CD4-positive, alpha-beta T cell treated with Interleukin-21 for 1 hour (primary cell): ENCODE measurements at places on chromosomes 2 and 18.

- peak; percentile 25 for DNase-seq
These were observed 41.7 kb upstream of the LDLRAD4 start for GRCh38 chr18:13176847-13177246.

- DNase-seq = no peak
These were observed 627.6 kb downstream of the CCDC85A start for GRCh38 chr2:56811401-56811800.

DNA sequence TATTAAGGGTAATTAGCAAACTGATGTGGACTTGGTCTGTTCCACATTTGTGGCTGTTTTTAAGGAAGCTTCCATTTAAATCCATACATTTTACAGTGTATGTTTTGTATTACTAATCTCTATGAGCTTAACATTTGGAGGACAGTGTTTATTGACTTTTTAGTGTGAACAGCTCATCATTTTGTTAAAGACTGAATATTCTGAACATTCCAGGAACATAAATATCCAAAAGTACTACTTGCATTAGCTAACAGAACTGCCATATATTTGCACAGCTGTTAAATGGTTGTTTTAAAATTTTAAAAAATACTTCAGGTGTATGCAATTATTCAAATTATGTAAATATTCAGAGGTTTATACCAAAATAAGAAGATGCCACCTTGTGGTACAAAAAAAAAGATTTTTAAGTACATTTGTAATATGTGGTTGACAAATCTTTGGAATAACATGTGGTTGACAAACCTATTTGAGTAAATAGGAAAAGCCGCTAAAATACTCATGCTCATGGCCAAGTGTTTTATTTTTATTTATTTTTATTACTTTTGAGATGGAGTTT is 439.7 kb upstream of the FANCL start:
- no peak for DNase-seq

DNA sequence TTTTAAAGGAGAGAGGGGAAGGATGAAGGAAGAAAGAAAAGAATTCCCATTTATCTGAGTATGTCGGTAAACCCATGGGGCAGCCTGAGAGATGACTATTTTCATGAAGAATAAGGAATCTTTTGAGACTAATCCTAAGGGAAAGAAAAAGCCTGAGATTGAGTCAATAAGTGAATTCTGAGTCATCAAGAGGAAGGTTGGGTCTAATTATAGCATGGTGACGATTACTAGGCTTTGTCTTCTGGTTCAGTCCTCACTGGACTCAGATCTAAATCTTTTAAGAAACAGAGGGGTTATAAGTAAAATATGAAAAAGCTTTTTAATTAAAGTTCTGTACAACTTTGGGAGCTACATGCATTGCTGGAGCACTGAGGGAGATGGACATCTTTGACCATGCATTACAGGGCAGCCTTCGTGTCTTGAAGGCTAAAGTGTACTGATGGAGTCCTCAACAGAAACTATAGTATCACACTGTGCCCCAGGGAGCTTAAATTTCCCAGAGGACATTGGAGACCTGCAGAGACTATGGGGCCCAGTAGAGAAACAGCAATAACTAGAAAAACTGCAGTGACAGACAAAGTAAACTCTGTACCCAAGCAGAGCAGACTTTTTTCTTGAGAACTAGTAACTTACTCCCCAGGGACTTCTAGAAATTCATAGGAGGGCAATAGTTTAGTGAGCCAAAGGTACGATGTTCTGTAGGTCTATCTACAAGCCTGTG is 260.9 kb downstream of the RAD51AP2 start:
- no peak for DNase-seq
